ENCODE measurements at places on chromosomes 3 and 15. TPM values are rescaled to one million over a fixed set of nuclear protein-coding genes. Genes with fewer than 3 reads are reported as not detected.

GRCh38 chr3:130470126-130470525 lies 46.9 kb upstream of the COL6A6 start:
- no peak for DNase-seq

- DNase-seq: no peak
Observed at GRCh38 chr3:71163198-71163918, 420.2 kb downstream of the FOXP1 start.

DNA sequence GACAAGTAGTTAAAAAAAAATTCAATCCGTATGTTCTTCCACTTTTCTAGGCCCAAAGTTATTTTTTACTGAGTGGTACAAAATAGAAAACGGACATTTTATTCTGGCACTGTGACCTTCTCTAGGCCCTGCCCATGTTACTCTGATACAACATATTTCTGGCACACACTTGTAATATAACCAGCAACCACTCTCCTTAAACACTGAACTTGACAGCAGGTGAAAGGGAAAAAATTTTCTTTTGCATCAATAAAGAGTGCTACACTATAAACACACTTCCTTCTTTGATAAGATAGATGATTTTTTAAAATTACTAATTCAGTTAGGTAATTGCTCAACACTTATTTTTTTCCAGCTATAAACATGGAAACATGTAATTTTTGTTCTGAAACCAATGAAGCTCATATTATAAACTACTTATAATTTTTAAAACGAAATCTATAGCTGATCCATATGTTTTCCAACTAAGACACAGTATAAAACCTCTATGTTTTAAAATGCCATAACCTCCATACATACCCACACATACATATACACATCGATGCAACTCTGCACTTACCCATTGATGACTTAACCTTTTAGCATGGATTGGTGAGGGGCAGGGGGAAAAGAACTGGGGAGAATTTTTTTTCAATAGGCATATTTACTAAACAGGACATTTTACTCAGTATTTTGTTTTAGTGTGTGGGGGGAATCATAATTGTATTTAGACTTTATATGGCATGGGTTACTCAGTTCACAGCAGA lies 5.3 kb upstream of the CTNNB1 start:
- DNase-seq: no peak

DNA sequence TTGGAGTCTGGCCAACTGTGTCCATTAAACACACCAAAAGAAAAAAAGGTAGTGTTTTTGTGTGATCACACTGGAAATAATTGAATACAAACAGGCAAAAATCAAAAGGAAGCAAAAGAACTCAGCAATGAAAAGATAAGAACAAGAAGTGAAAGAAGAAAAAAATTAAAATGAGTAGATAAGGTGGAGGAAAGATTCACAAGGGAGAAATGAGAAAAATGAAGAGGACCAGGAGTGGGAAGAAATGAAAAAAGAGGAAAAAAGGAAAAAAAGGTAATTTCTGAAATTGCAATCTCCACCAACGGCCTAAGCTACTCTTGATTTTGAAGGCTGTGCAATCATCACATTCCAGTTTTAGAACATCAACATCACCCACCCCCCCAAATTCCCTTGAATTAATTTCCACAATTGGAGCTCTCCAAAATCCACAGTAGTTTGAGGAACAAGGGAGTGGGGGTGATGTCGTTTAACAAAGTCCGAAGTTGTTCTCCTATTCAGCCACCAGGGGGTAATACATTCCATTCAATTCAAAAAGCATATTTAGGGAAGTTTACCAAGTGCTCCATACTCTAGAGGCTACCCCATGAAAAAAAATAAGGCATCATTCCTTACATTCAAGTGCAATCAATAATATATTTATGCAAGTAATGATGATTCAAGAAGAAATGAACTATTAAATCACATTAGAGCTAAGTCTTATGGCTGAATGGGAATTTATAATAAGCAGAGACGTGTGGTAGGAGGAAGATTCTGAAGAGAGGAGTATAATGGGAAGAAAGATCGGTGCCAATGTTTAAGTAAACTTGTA lies 37.4 kb downstream of the ZNF860 start:
- peak; percentile 19 for DNase-seq

DNA sequence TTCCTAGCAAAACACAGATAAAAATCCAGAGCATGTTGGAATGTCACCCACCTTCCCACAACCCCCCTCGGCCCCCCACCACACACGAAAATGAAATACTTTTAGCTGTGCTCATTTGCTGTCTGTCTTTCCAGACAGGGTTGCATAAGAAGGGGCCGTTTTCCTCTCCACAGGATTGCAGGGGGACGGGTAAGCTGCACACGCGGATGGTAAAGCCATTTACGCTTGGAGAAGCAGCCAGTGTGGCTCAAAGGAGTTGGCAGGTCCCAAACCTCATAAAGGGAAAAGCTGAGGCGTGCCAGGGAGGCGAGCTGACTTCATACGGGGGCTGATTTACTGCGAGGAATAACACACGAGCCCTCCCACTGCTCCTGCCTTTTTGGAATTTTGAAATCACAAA lies 47.4 kb upstream of the ITGA11 start:
- DNase-seq: no peak

DNA sequence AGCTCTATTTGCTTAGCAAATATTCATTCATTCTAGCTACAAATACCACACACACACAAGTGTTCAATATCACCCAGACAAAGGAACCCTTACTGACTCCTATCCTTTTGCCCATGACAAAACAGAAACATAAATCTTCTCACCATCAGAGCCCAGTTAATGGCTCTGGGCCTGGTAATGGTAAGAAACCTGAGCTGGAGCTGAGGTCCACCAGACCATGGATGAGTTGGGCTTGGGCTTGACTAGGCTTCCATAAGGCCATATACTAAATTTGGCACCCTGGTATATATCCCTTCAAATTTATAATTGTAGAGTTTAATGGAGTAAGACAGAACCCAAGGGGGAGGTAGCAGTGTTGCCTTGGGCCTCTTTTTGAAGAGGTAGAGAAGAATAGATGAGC lies 29.4 kb downstream of the GPR176 start:
- no peak for DNase-seq

DNA sequence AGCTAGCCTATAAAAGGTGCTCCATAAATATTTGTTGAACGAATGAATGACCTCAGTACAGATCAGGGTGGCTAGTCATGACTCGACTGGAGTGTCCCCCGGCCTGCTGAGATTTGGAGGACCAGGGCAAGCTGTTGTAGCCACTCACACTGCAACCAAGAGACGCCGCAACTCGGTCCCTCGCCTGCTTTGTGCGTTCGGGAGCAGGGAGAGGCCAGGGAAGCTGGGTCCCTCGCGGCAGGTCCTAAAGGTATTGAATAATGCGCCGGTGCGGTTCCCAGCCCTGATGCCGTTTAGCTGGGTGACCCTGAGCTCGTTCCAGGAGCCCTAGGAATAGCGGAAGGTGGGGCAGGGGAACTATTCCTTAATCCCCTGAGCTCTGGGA lies 1.8 kb downstream of the IGDCC4 start:
- DNase-seq: no peak

GRCh38 chr3:61872077-61872706 lies 310.8 kb downstream of the PTPRG start:
- DNase-seq: no peak

The SSR3 gene
- 246 TPM for total RNA-seq

The SNRK gene
- 8.5 TPM for total RNA-seq

Data from Daoy (cell line).